ENCODE measurements at places on chromosomes 2 and 18.

GRCh38 chr2:41943159-41943558, 104.7 kb upstream of the PKDCC start:
- no peak for DNase-seq

GRCh38 chr2:113886479-113887008, 3.3 kb upstream of the ACTR3 start:
- peak; percentile 85 for DNase-seq

- DNase-seq, result no peak
Measured at GRCh38 chr2:118706371-118706770, 141.1 kb downstream of the EN1 start.

- no peak for DNase-seq
Measured at GRCh38 chr18:40985436-40985835, 969.6 kb upstream of the PIK3C3 start.

DNA sequence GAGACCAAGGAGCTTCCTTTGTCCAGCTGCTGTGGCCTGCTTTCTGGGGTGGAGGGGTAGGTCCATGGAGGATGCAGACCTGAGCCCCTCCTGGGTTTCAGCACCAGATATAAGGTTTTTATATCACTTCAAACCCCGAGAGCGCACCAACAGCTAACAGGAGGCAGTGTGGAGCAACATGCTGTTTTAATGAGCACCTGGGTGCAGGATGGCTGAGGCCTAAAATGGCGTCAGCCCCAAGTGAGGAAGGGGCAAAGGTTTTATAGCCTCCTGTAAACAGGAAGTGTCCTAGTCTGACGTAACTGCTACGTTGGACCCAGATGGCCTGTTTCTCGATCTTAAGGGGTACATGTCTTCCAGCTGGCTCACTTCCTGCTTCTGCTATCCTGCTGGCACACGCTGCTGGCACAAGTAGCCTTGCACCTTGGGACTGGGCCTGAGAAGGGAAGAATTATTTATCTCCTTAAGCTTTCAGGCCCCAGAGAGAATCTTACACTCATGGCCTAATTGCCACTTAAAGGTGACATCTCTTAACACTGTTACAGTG, 11.4 kb upstream of the REG1B start:
- DNase-seq, result no peak

- DNase-seq, result no peak
Measured at GRCh38 chr2:217988840-217989204, 14.0 kb downstream of the TNS1 start.

GRCh38 chr2:172927641-172928357, 147.8 kb upstream of the MAP3K20 start:
- no peak for DNase-seq

- DNase-seq, result peak; percentile 50
Measured at GRCh38 chr2:105744909-105745853, at the start of gene NCK2. TSS of gene NCK2 (plus strand) at chr2:105744912. CDS start at chr2:105855064, 110,152 bp downstream.

DNA sequence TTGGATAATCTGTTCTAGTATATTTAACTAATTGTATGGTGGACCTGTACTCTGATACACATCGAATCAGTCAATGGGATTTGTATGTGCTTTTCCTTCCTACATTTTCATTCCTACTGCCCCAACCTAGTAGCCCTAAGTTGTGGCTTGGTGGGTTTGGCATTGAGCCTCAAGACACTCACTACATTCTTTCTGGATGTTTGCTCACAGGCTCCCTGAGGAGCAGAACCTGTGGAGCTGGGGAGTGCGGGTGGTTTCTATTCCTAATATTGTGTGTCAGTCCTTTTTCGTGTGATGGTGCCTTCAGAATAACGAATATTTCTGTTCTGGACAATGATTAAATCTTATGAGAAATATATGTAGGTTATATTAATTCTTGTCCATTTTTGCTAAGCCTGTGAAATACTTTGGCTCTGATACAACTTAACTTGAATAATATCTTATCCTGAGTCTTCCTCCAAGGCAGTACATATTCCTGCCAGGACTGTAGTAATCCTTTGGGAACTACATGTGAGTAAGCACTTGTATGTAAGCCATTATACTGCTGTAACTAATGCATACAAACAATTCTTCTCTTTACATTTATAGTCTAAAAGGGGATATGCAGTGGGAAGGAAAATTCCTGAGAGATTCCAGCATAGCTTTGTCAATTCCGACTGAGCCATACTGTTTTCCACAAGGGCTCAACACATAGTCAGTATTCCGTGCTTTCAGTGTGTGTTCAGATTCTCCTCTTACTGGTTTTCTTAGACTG, 150.6 kb downstream of the AGPS start:
- no peak for DNase-seq

DNA sequence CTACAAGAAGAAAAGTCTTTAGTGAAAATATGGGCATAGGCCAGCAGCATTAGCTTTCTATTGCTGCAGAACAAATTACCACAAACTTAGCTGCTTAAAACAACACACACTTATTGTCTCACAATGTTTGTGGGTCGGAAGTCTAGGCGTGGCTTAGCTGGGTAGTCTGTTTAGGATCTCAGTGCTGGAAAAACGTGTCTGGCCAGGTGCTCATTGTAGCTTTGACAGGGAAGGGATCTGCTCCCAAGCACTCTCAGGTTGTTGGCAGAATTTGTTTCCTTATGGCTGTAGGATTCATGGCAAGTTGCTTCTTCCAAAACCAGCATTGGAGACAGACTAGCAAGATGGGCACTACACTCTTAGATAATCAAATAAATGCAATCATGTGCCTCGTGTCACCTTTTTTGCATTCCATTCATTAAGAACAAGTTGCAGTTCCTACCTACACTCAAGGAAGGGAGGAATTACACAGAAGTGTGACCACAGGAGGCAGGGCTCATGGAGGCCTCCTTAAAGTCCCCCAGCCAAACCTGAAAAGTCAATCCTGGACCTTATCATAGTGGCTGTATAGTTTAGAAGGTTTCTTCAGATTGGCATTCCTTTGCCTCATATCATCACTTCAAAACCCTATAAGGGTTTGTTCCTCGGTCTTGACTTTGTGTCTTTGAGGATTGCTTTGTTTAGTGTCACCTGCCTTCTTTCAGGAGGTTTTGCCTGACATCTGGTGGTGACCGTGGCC, 17.3 kb downstream of the MRPL30 start:
- no peak for DNase-seq

DNA sequence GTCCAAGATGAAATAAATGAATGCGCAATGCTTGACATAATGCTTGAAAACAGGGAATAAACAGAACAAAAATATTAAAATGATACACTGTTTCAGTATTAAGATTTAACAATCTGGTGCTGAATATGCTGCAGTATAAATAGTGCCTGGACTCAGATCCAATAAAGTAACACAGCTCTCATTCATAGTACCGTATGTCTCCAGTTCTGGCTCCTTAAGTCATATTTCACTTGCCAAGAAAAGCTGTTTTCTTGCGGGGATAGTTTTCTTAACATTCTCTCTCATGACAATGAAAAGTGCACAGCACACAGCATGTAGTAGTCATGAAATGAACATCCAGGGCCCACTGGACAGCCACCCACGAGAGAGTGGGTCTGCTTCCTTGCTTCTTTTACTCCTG, 74.7 kb downstream of the SATB2 start:
- no peak for DNase-seq

DNA sequence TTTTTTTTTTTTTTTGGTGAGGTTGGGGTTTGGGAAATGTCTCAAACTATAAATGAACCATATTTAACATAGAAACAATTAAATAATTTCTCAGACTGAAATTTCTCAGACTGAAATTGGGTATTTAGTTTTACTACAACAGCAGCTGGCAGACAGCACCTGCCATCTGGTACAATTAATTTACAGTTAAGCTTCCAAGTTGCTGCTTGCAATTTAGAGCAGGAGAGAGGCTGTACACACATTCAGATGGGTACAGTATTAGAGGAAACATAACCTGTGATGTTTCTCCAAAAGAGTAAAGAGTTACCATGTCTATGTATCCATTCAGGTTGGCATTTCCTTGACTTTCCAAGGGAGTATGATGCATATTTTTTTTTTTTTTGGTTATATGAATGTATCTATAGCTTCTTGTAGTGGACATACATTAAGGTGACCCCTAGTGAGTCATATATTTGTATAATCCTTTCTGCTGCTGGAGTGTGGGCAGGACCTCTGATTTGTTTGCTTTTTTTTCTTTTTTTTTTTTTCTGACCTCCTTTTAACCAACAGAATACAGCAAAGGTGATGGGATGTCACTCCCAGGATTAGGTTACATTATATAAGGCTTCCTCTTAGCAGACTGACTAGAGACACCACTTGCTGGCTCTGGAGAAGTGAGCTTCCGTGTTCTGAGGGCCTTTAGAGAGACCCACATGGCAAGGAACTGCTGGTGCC, 201.7 kb downstream of the PTH2R start:
- DNase-seq, result no peak

- no peak for DNase-seq
Measured at GRCh38 chr2:199903111-199903510, 8.0 kb upstream of the C2orf69 start.

DNA sequence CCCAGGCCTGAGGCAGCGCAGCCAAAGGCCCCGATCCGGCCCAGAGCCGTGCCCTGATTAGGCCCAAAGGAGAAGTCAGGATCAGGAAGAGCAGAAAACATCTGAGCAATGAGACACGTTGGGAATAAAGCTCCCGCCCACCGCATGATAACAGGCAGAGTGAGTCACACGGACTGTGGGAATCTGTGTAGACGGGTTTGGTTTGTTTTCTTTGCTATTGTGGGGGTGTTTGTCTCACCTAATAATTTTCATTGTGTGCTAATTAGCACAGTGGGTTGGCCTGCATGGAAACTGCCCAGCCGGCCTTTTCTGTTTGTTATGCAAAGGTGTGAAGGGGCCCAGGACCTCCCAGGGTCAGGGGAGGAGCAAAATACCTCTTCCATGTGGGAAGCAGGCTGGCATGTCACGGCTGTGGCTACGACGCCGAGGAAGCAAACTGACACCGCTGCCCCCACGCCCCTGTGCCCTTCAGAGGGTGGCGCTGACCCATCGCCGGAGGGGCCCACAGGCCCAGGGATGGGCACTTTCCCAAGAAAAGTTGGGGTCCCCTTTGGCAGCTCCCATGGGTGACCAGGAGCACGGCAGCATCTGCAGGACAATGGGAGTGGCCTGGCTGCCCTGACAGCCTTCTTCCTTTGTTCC, 68.4 kb upstream of the CTDP1 start:
- no peak for DNase-seq

- DNase-seq, result no peak
Measured at GRCh38 chr2:66301022-66301766, 133.7 kb upstream of the MEIS1 start.
